Peyer's patch (tissue), 4 donors: ENCODE measurements at places on chromosomes 5 and 9. TPM values are rescaled to one million over a fixed set of nuclear protein-coding genes. Genes with fewer than 3 reads are reported as not detected.

The OMD gene
- total RNA-seq, result 4.5 TPM

DNA sequence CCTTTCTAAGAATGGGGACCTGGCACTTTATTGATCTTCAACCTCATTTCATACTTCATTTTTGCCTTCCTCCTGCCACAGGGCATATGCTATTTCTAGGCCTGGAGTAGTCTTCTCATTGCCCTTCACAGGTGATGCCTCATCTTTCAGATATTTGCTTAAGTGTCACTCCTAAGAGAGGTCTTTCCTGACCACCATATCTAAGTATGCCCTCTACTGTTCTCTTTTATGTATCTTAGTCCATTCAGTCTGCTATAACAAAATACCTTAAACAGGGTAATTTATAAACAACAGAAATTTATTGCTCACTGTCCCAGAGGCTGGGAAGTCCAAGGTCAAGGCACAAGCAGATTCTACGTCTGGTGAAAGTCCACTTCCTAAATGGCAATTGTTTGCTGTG, 99.1 kb downstream of the ADAMTS6 start:
- no peaks in the 10 kb centered on the region for H3K27me3 ChIP-seq
- DNase-seq, result no peak
- H3K36me3 ChIP-seq, result no peaks in the 10 kb centered on the region
- no peaks in the 10 kb centered on the region for H3K4me1 ChIP-seq

The HIGD2A gene
- total RNA-seq, result 153 TPM

DNA sequence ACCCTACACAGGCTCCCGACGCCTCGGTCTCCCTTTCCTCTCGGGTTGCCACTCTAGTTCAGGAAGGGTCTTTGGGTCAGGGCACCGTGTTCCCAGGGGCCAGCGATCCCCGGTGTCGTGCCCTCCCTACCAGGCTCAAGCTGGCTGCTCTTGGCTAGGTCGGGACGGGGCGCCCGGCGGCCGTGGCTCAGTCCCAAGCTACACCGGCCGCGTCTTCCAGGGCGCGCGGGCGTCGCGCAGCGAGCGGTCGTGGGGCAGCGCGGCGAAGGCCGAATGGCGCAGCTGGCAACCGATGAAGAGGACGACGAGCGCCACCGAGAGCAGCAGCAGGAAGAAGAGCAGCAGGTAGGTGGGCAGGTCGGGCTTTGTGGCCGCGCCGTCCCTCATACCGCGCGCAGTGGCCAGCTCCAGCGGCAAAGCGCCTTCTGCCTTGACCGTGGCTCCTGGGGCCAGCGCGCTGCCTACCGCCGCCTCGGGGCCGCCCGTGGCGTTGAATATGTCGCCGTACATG, 892 bp downstream of the SMIM32 start:
- H3K4me3 ChIP-seq, result peak overlapping the region; percentile 34
- DNase-seq, result no peak
- no peaks in the 10 kb centered on the region for H3K27me3 ChIP-seq
- peak overlapping the region; percentile 32 for H3K27ac ChIP-seq
- no peaks in the 10 kb centered on the region for H3K36me3 ChIP-seq

The PTTG1 gene
- total RNA-seq, result 9.1 TPM

The PCDHGA1 gene
- not detected for total RNA-seq

- no peaks in the 10 kb centered on the region for H3K4me1 ChIP-seq
- no peak overlapping the region for H3K27ac ChIP-seq
- H3K27me3 ChIP-seq, result no peaks in the 10 kb centered on the region
- DNase-seq, result no peak
- no peak overlapping the region for H3K4me3 ChIP-seq
Measured at GRCh38 chr9:18146329-18146728, 327.6 kb upstream of the ADAMTSL1 start.

DNA sequence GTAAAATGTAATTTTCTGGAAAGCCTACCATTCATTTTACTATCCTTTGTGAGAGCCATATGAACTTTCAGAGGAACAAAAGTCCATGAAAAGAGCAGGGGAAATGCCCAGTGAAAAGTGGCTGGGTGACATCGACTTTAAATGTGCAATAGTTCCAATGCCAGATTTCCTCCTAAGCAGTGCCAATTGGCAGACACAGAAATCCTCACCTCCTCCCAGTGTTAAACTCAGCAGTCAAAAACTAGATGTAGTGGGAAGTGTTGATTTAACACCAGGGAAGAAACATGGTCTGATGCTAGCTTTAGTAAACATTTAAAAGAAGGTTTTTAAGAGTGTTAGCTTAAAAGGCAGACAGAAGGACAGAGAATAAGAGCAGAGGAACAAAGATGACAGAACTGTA, 2055.2 kb downstream of the MAT2B start:
- H3K27ac ChIP-seq, result no peak overlapping the region
- no peak for DNase-seq
- no peaks in the 10 kb centered on the region for H3K27me3 ChIP-seq
- no peaks in the 10 kb centered on the region for H3K36me3 ChIP-seq
- H3K4me1 ChIP-seq, result no peaks in the 10 kb centered on the region

- H3K36me3 ChIP-seq, result no peaks in the 10 kb centered on the region
- H3K4me1 ChIP-seq, result no peaks in the 10 kb centered on the region
- no peaks in the 10 kb centered on the region for H3K27me3 ChIP-seq
- H3K4me3 ChIP-seq, result peak overlapping the region; percentile 40
Measured at GRCh38 chr5:23012842-23013241, 159.7 kb upstream of the CDH12 start.

DNA sequence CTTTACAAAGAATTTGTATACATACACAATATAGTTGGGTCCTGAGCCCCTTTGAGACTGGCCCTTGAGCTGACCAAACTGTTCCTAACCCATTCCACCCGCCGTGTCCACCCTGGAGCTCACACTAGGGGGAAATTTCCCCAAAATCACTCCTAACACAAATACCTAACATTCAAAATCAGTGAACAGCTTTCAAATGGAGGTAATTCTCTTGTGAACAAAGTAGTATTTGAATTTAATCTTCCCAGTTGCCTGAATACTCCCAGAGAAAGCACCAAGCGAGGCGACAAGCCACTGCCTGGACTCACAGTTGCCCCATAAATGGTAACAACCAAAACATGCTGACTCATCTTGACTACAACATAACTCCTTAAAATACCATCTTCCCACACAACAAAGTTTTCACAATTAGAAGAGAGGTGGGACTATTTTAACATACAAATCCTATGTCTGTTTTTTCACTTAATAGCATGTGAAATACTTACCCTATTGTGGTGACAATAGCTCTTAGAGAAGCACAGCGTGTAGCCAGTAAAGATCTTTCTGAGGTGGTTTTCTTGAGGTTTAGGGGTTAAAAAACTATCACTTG, 31.7 kb upstream of the SCAMP1 start:
- DNase-seq, result no peak
- H3K4me1 ChIP-seq, result no peaks in the 10 kb centered on the region
- H3K27ac ChIP-seq, result no peak overlapping the region
- H3K27me3 ChIP-seq, result no peaks in the 10 kb centered on the region
- no peak overlapping the region for H3K4me3 ChIP-seq
- H3K36me3 ChIP-seq, result no peaks in the 10 kb centered on the region

- no peak overlapping the region for H3K4me3 ChIP-seq
- H3K27me3 ChIP-seq, result no peaks in the 10 kb centered on the region
- no peaks in the 10 kb centered on the region for H3K36me3 ChIP-seq
- no peak overlapping the region for H3K27ac ChIP-seq
- no peak for DNase-seq
- no peaks in the 10 kb centered on the region for H3K4me1 ChIP-seq
Measured at GRCh38 chr5:59503220-59503619, 390.3 kb downstream of the PDE4D start.

DNA sequence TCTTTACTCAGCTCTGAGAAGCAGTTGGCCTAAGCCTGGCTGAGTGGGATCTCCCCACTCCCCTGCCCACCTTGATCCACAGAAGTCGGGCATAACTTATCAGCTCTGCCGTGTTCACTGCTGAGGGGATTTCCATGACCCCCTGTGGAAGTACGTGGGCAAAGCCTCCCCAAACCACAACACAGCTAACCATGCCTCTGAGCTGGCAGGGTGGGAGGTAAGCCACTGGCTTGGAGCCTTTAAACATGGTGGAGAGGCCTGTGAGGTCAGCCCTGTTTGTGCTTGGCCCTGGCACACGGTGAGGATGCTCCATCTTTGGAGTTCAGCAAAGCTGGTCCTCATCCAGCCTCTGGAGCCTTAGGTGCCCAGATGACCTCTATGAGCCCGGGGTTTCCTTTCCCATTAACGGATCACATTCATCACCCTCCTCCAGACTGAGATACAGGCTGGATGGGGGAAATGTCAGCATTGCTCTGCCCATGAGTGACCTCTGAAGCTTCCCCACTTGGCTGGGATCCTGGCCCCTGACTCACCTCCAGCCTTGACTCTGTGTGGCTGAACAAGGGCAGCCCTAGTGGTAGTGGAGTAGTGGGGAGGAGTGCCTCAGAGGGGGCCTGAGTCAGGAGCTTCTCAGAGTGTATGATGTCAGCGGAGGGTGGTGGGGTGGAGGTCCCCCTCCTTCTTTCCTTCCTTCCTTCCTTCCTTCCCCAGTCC, 6.2 kb downstream of the PDLIM4 start:
- H3K27ac ChIP-seq, result peak overlapping the region; percentile 90
- no peaks in the 10 kb centered on the region for H3K4me1 ChIP-seq
- H3K36me3 ChIP-seq, result no peaks in the 10 kb centered on the region
- no peaks in the 10 kb centered on the region for H3K27me3 ChIP-seq
- H3K4me3 ChIP-seq, result no peak overlapping the region
